ENCODE measurements at places on chromosomes 7 and 10. TPM values are rescaled to one million over a fixed set of nuclear protein-coding genes. Genes with fewer than 3 reads are reported as not detected.

SLC13A1 gene
- not detected for polyA plus RNA-seq

NEUROG3 gene
- not detected for polyA plus RNA-seq

NIPSNAP2 gene
- 23.7 TPM for polyA plus RNA-seq

HOGA1 gene
- 0.44 TPM for polyA plus RNA-seq

IGFBP1 gene
- polyA plus RNA-seq: 0.56 TPM

JAKMIP3 gene
- 0.02 TPM for polyA plus RNA-seq

EGR2 gene
- polyA plus RNA-seq: 0.54 TPM

RELN gene
- 0.22 TPM for polyA plus RNA-seq

GPRIN2 gene
- not detected for polyA plus RNA-seq

AFAP1L2 gene
- 0.90 TPM for polyA plus RNA-seq

CPA4 gene
- 0.22 TPM for polyA plus RNA-seq

CALN1 gene
- not detected for polyA plus RNA-seq

All from endothelial cell of umbilical vein (primary cell).